ENCODE measurements at places on chromosomes 13 and 19. TPM values are rescaled to one million over a fixed set of nuclear protein-coding genes. Genes with fewer than 3 reads are reported as not detected.

The PRKD2 gene
- total RNA-seq, result 14.7 TPM

The ONECUT3 gene
- not detected for total RNA-seq

The PLEKHG2 gene
- total RNA-seq, result 28.8 TPM

The GPR12 gene
- total RNA-seq, result under 0.01 TPM

The ZSWIM4 gene
- total RNA-seq, result 2.3 TPM

The TMEM59L gene
- total RNA-seq, result 6.4 TPM

The MEIOSIN gene
- total RNA-seq, result not detected

The ANKLE1 gene
- total RNA-seq, result 0.49 TPM

The HCN2 gene
- not detected for total RNA-seq

The TNNT1 gene
- not detected for total RNA-seq

The ZNF69 gene
- total RNA-seq, result 9.2 TPM

DNA sequence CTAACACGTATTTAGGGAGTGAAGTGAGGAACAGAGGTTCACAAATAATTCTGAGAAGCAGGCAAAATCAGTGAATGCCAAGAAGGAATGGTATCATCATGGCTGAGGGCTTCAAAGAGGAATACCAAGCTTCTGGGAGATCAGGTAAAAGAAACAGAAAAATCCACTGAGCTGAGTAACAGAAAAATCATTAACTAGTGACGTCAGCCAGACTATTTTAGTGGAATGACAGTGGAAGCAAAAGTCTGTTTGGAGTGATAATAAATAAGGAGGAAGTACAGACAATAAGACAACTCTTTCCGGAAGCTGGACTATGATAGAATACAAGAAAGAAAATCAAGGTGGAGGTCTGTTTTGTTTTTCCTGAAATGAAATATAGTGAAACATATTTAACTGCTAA is 83.5 kb downstream of the SACS start:
- no peak overlapping the region for H3K4me3 ChIP-seq
- H3K27ac ChIP-seq, result no peak overlapping the region
- peaks cover 40% of the 10 kb centered on the region for H3K36me3 ChIP-seq
- no peak for DNase-seq
- no peaks in the 10 kb centered on the region for H3K27me3 ChIP-seq
- no peaks in the 10 kb centered on the region for H3K4me1 ChIP-seq

- H3K36me3 ChIP-seq, result no peaks in the 10 kb centered on the region
- no peak overlapping the region for H3K27ac ChIP-seq
- no peak for DNase-seq
- H3K4me3 ChIP-seq, result no peak overlapping the region
These were observed 45.3 kb downstream of the RGCC start for GRCh38 chr13:41502673-41503072.

- H3K36me3 ChIP-seq, result no peaks in the 10 kb centered on the region
- DNase-seq, result no peak
- H3K27me3 ChIP-seq, result no peaks in the 10 kb centered on the region
- no peak overlapping the region for H3K27ac ChIP-seq
- H3K4me1 ChIP-seq, result no peaks in the 10 kb centered on the region
These were observed 171.2 kb upstream of the UBL3 start for GRCh38 chr13:30021611-30022010.

DNA sequence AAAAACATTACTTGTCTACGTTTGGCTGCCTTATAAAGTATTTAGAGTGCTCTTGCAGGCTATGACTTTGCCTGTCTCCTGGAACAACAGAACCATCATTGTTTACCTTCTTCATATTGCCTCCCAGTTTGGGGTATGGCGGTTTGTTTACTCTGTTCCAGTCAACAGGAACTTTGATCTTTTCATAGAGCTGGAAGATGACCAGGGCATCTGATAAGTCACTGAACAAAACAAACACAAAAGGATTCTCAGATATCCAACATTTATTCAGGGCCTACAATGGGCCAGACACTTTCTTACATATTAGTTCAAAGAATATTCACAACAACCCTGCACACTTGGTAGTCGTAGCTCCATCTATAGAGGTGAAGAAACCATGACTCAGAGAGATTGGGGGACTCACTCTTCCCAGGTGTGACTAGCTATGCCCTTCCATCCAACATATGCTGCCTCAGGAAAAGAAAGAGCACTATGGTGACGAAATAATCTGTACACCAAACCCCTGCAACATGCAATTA is 38.4 kb upstream of the CPB2 start:
- no peak overlapping the region for H3K27ac ChIP-seq
- no peak overlapping the region for H3K4me3 ChIP-seq
- DNase-seq, result no peak
- no peaks in the 10 kb centered on the region for H3K27me3 ChIP-seq
- no peaks in the 10 kb centered on the region for H3K36me3 ChIP-seq

DNA sequence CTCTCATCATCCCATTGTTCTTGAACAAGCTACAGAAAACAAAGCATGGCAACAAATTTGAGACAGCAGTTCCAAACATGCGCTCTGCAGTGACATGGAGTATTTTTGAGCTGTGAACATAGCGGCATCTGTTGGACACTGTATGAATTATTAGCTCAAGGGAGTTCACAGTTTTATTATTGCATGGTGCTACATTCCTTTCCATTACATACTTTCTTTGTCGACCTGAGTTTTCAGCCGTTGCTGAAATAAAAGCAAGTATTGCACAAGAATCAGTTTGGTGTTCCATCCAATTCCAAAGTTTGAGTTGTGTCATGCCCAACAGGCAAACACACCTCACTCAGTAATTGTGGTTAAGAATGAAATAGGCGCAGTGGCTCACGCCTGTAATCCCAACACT is 30.1 kb upstream of the METTL21C start:
- no peaks in the 10 kb centered on the region for H3K36me3 ChIP-seq
- no peak overlapping the region for H3K27ac ChIP-seq
- DNase-seq, result no peak
- no peaks in the 10 kb centered on the region for H3K27me3 ChIP-seq

DNA sequence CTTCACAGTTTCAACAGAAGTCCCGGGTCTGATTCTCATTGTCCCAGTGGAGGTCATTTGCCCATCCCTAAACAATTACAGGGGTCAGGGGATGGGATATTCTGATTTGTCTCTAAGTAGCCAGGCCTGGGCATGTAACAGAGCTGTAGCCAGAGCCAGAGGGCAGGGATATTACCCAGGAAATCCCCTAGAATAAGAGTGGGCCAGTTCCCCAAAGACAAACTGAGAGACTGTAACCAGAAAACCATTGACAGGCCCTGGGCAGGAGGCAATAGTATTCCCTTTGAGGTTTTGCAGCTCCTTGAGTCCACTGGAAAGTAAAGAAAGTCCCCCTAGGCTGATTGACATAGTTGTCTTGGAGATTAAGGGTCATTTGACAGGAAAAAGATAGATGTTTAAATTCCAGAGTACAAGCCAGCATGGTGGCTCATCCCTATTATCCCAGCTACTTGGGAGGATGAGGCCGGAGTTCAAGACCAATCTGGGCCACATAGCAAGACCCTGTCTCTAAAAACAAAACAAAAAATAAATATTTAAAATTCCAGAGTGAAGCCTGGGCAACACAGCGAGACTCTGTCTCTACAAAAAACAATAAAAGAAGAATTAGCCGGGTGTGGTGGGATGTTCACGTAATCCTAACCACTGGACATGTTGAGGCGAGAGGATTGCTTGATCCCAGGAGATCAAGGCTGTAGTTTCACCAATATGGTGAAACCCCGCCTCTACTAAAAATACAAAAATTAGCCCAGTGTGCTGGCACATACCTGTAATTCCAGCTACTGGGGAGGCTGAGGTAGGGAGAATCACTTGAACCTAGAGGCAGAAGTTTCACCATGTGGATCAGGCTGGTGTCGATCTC is 1.9 kb upstream of the SDHAF1 start:
- no peak overlapping the region for H3K4me3 ChIP-seq
- no peak for DNase-seq
- H3K27me3 ChIP-seq, result peaks cover 16% of the 10 kb centered on the region
- no peaks in the 10 kb centered on the region for H3K36me3 ChIP-seq
- H3K27ac ChIP-seq, result no peak overlapping the region

DNA sequence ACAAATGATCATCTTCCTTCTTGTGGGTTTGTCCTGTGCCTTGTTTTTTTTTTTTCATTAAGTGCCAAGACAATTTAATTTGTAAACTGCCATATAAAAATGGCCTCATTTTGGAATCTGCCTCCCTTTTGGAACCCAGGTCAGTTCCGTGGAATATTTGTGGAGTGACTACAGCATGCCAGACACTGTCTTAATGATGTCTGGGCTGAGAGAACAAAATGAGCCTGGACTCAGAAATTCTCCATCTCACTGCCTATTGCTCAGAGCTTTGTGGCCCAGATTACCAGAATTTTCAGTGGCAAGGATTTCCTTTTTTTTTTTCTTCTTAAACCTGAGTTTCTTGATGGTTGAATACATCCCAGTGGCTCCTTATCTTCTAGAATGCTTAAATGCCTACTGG is 340.6 kb downstream of the ENOX1 start:
- no peak overlapping the region for H3K4me3 ChIP-seq
- H3K27ac ChIP-seq, result peak overlapping the region; percentile 27
- no peaks in the 10 kb centered on the region for H3K27me3 ChIP-seq
- DNase-seq, result no peak

DNA sequence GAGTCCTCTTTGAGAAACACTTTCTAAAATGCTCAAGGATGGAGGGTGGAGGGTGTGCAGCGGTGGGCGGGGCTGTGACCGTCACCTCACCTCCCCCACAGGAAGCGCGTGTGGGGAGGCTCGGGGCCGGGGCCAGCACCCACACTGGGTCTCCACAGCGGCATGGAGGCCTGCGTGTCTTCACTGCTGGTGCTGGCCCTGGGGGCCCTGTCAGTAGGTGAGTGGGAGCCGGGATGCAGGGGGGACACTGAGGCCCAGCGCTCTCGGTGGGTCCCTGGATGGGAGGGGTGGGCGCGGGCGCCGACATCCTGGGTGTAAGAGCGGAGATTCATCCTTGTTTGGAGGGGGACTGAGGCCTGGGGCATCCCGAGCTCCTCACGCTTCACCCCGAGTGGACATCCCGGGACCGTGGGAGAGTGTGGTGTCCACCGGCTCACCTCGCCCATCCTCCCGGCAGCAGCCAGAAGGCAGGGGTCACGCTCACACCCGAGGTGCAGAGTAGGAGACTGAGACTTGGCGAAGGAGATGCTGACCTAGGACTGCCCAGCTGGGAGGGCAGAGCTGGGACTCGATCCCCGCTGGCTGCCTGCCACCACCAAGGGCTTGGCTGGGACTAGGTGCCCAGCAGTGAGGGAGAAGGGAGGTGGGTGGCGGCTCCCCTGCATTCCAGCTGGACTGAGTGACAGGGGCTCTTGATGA is at the start of gene GZMM:
Gene GZMM, plus strand, starts transcription at position 144 of the 699 bp plus-strand sequence. Its CDS starts 19 bp downstream, at position 163.
- H3K4me1 ChIP-seq, result peaks cover 11% of the 10 kb centered on the region
- no peaks in the 10 kb centered on the region for H3K27me3 ChIP-seq
- DNase-seq, result no peak
- H3K4me3 ChIP-seq, result no peak within 1 kb of the TSS
- peaks cover 30% of the 10 kb centered on the region for H3K36me3 ChIP-seq

- DNase-seq, result no peak
- H3K27ac ChIP-seq, result no peak overlapping the region
- no peaks in the 10 kb centered on the region for H3K27me3 ChIP-seq
- H3K4me1 ChIP-seq, result no peaks in the 10 kb centered on the region
- H3K4me3 ChIP-seq, result no peak overlapping the region
These were observed 12.5 kb downstream of the ZNF611 start for GRCh38 chr19:52722062-52723003.

DNA sequence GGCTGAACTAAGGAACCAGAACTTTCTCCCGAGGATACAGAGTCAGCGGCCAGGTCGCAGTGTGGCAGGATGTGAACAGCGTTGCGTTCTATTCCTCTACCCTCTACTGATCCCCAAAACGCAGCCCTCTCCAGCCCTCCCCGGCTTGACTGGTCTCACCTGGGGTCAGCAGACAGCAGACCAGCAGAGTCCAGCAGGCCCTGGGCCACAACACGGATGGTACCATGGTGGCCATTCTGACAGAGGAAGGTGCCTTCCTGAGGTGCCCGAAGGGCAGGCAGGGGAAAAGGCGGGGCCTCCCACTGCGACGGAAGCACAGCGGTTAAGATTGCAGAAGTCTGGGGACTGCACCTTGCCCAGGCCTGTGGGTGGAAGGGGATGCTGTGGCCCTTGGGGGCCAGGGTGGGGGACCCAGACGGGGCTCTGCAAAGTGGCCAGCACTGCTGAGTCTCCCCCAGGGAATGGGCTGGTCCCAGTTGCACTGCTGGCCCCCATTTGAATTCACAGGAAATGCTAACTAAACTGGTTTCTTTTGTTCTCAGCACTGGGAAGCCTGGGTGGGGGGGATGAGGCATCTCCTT is at the start of gene ICAM3:
Gene ICAM3, minus strand, starts transcription at position 245 of the 581 bp plus-strand sequence. Its CDS starts 10 bp downstream, at position 235.
- no peak within 1 kb of the TSS for H3K27ac ChIP-seq
- H3K4me1 ChIP-seq, result peaks cover 8% of the 10 kb centered on the region
- H3K4me3 ChIP-seq, result no peak within 1 kb of the TSS
- H3K27me3 ChIP-seq, result no peaks in the 10 kb centered on the region
- no peaks in the 10 kb centered on the region for H3K36me3 ChIP-seq
- no peak for DNase-seq

GRCh38 chr19:40592170-40592569 is 9.0 kb upstream of the LTBP4 start:
- no peak overlapping the region for H3K4me3 ChIP-seq
- H3K36me3 ChIP-seq, result no peaks in the 10 kb centered on the region
- H3K27me3 ChIP-seq, result peaks cover 24% of the 10 kb centered on the region
- DNase-seq, result no peak

DNA sequence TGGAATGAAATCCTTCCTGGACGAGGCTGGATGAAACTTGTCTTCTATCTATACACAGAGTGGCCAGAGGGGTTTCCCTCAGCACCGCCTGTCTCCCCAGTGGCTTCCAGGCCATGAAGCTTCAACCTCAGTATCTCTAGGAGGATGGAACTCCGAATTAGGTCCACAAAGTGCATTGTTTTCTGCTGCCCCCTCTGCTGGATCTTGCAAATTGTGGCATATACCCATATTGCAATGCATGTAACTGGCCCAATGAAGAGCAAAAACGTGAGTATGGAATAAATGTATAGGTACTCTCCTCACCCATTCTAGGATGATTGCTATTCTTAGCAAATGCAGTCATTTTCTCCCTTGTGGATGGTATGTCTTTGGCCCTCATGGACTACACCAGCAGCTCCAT is 14.7 kb upstream of the LILRB4 start:
- no peaks in the 10 kb centered on the region for H3K4me1 ChIP-seq
- H3K36me3 ChIP-seq, result no peaks in the 10 kb centered on the region
- H3K27me3 ChIP-seq, result no peaks in the 10 kb centered on the region
- no peak for DNase-seq
- H3K4me3 ChIP-seq, result no peak overlapping the region
- H3K27ac ChIP-seq, result no peak overlapping the region

GRCh38 chr19:44748426-44749254 is at the start of gene BCL3:
Gene BCL3, plus strand, starts transcription at chr19:44748708. Its CDS starts 83 bp downstream, at chr19:44748791.
- H3K36me3 ChIP-seq, result no peaks in the 10 kb centered on the region
- H3K27me3 ChIP-seq, result no peaks in the 10 kb centered on the region
- peaks cover 86% of the 10 kb centered on the region for H3K4me1 ChIP-seq
- H3K27ac ChIP-seq, result peak within 1 kb of the TSS; percentile 98
- DNase-seq, result peak; percentile 80
- H3K4me3 ChIP-seq, result peak within 1 kb of the TSS; percentile 81

- no peaks in the 10 kb centered on the region for H3K4me1 ChIP-seq
- no peak for DNase-seq
- no peak overlapping the region for H3K27ac ChIP-seq
These were observed 13.8 kb downstream of the CILP2 start for GRCh38 chr19:19551853-19552192.

Measured in sigmoid colon (tissue), 7 donors.